ENCODE measurements at places on chromosomes 6 and 20. TPM values are rescaled to one million over a fixed set of nuclear protein-coding genes. Genes with fewer than 3 reads are reported as not detected.

Gene CD24
- total RNA-seq, result 7,557 TPM

Gene PGC
- not detected for total RNA-seq

DNA sequence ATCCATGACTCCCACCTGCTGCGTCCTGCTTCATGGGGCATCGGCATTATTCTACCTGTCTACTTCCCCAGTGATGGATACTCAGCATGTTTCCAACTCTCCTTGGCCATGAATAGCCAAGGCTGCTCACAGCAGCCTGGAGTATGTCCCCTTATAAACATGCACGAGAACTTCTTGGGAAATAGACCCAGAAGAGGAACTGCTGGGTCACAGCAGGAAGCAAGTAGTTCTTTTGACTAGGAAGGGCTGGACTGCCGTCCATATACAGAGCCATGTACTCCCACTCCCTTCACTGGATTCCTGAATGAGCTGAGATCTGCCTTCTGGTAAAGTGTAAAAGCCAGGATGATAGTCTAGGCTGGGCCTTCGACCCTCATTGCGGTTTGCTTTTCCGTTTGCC, 106.3 kb upstream of the KCNK16 start:
- no peak for DNase-seq

DNA sequence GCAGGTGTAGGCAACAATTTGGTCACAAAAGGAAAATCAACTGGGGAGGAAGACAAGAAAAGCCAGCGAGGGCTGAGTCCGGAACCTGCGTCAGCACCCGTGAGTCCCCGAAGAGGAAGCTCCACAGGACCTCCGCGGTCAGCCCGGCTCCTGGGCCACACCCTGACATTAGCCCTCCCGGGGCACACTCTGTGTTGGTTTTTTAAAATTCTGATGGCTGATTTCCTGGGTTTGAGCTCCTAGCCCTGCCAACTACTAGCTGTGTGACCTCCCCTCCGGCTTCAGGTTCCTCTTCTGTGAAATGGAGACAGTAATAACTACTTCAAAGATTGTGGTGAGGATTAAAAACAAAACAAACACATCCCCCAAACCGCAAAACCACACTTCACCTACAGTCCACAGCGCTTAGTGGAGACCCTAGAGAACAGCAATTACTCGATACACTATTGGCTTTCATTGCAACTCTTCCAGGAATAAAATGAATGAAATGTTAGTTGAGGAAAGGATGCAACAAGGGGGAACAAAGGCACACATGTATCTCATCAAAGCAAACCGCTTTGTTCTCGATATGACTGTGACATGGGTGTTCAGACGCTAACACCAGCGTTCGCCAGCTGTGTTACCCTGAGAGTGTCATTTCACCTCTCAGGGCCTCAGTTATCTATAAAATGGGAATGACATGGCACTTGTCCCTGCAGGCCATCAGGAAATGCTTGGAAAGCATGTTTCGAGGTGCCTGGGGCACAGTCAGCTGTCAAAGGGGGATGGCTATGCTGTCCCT, 985 bp downstream of the ZBP1 start:
- DNase-seq, result no peak

GRCh38 chr6:135148889-135149288, 32.2 kb upstream of the MYB start:
- DNase-seq, result no peak

GRCh38 chr6:40355532-40355931, 231.6 kb downstream of the LRFN2 start:
- DNase-seq, result no peak

GRCh38 chr6:37347670-37348111, 6.1 kb upstream of the RNF8 start:
- peak; percentile 97 for DNase-seq

DNA sequence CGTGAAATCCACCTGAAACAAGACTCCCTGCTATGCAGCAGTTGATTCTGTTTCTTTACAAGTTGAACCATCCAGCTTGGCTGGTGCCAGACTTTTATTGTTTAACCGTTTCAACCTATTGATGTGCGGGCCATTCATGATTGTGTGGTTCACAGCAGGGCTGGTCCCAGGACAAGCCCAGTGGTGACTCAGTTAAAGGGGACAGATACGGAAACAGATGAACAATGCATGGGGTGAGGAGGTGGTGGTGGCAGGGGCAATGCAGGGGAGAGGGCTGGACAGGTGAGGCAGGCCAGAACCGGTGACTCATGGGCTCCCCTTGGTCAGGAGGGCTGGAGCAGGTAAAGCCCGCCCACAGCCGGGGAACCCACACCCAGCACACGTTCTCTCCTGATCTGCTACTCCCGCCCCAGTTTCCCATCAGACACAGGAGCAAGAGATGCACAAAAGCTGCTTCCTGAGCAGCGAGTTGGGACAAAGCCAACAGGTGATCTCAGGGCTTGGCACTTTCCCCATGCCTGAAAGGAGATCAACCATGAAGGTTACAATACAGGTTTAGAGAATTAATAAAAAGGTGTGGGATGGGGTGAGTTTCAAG, 232.2 kb downstream of the LY86 start:
- peak; percentile 73 for DNase-seq

GRCh38 chr20:38635721-38636288, 34.2 kb downstream of the ARHGAP40 start:
- DNase-seq, result peak; percentile 26

GRCh38 chr6:12645941-12646340, 70.6 kb upstream of the PHACTR1 start:
- no peak for DNase-seq

DNA sequence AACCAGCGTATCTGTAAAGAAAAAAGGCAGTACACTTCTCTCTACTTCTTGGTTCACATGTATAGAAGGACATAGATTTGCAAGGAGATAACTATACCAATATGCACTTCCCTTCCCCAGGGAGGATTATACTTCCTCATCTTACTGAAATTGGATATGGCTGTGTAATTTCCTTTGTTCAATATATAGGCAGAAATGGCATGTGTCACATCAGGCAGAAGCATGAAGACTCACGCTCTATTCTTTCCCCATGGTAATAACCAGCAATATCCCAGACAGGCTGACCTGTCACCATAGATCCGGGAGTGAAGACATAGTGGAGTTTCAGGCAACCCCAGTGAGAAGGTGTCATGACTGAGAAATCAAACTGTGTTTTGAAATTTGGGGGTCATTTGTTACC, 518.3 kb downstream of the KIF16B start:
- DNase-seq, result no peak

All from renal cortical epithelial cell (primary cell).